Progenitor cell of endocrine pancreas (in vitro differentiated cells): ENCODE measurements at places on chromosomes 6 and 20.

DNA sequence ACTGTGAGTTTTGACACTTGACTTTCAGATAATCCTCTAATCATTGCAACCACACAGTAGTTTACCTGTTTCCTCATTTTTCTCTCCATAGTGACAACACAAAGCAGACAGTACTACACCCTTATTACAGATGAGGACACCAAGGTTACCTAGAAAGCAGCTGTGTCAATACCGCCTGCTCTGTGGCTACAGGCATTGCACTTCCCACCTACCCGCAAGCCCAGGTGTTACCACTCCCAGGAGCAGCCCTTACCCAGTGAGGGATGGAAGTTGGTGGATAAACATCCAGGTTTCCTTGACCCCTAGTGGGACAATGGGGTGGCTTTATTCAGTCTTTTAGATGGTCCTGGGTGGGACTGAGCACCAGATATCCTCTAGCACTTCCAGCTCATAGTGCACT is 503.6 kb downstream of the PTPRT start:
- no peak for DNase-seq

DNA sequence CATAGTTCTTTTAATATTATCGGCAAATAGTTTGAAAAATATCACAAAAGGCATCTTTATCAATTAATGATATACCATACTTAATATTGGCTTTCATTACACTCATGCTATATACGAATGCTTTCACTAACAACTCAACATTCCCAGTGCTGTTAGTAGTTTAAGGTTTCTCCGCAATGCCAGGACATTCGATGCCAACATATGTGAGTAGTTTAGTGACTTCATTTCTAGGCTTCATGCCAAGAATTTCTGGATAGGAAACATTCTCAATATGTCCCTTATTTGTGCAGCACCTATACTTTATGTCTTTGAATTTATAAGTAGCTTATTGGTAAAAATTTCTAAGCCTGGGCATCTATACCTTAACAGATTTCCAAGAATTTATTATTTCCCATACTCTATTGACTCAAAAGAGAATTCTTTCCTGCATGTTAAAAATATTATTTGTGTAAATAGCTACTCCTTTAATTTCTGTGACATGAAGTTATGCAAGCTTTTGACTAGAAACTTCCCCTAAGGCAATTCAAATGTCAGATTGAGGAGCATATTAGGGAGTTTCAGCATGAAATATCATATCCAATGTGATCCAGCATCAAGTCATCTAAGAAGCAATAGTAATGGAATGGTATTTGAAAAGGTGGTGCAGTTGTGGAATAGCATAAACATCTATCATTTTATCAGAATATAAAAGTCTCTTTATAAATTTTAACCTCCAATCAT is 236.0 kb upstream of the STXBP5 start:
- no peak for DNase-seq

DNA sequence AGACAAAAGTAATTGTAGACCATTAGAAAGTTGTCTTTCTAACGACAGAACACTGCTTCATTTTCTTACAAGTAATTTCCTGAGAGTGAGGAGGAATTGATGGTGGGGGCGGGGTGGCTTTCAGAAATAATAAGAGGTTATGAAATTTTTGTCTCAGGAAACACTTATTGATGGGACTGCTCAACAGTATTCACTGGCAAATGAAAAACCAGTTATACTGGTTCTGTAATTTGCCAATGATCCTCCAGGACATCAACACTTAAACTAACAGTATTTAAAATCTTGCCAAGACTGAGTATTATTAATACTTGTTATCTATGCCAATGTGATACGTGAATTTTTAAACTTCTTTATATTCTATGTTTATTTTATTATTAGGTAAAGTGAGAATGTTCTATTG is 41.8 kb upstream of the FUT9 start:
- DNase-seq: no peak

GRCh38 chr20:14401479-14402138 is 64.2 kb upstream of the FLRT3 start:
- DNase-seq: no peak

DNA sequence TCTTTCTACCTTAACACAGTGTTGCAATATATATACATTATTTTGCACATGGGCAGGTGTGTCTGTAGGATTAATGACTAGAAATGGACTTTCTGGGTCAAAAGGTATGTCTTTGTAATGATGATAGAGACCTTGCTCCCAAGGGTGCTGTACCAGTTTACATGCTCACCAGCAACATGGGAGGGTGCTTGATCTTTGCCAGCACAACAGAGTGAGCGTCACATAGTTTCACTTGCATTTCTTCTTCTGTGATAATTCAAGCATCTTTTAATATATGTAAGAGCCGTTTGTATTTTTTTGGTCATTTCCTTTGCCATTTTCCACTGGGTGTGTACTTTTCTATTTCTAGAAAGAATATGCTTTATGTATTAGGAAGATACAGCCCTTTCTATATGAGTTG is 23.6 kb upstream of the B4GALT5 start:
- DNase-seq: no peak

GRCh38 chr20:41247523-41248367 is 69.8 kb downstream of the ZHX3 start:
- no peak for DNase-seq

GRCh38 chr6:16060039-16060438 is 68.8 kb upstream of the MYLIP start:
- no peak for DNase-seq

DNA sequence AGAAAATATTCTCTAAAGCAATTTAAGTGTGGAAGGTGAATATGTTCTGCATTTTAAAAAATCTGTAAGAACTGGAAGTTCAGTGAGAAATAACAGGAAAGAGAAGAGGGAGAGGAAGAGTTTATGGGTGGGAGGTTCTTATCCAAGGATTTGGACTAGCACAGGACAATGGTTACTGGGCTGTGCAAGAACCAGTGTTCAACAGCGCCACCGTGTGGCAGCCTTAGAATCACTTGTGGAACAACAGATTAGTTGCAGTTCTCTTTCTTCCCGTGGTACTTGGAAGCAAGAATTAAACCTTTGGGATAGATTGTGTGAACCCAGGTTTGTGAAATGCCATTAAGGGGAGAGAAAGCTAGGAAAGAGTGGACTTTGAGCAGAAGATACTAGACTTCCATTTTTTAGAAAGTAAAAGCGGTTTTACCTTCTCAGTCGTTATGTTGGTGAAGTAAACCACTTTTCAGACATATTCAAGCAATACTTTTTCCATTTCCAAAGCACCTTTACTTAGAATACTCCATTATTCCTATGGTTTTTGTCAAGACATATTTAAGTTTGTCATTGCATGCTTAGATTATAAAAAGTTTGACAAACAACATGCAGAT is 436.7 kb downstream of the RNF144B start:
- no peak for DNase-seq

- DNase-seq: no peak
These were observed 230.4 kb downstream of the TAF4 start for GRCh38 chr20:61835301-61835700.

DNA sequence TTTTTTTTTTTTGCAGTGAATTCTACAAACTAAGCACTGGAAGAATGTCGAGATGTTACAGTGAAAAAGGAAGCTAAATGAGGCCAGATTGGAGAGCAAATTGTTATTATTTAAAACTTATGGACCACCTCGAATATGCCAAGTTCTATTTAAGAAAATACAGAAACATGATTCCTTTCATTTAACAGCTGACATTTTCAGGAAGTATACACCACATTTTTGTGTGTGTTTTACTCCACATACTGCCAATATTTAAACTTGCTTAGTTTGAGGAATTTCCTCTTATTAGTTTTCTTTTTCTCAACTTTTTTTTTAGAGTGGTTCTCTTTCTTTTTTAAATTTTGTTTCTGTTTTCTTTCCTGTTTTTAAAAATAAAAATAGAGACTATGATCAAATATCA is 37.0 kb upstream of the GCLC start:
- no peak for DNase-seq

DNA sequence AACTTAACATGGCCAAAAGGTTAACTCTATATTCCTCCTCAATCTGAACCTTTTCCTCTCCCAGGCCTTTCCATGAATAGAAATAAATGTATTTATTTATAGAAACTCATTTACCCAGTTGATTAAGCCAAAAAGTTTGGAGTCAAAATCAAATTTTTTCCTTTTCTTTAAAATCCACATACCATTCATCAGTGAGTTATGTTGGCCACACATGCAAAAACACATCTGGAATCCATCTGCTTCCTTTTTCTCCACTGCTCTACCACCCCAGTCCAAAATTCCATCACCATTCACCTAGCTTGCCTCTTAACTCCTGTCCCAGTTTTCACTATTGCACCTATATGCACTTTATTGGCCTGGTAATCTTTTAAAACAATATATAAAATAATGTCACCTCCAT is 62.4 kb upstream of the TMEM200A start:
- no peak for DNase-seq
